ENCODE measurements at places on chromosomes 12 and 14.

DNA sequence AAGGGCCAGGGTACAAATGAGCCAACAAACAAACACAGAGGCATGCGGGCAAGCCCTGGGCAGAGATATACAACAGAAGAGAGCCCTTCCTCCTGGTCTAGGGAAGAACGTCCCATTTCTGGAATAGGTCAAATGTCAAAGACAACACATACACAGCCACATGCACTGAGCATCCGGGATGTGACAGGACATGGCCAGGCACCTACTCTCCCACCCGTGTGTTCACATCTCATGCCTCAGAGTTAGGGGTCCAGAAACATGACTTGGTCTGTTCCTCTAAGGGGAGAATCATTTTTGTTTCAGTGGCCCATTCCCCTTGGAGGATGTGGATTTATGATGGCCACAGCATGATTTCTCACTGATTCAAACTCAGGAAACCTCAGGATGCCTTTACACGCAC, 801 bp upstream of the ASB2 start:
- no peak for DNase-seq

DNA sequence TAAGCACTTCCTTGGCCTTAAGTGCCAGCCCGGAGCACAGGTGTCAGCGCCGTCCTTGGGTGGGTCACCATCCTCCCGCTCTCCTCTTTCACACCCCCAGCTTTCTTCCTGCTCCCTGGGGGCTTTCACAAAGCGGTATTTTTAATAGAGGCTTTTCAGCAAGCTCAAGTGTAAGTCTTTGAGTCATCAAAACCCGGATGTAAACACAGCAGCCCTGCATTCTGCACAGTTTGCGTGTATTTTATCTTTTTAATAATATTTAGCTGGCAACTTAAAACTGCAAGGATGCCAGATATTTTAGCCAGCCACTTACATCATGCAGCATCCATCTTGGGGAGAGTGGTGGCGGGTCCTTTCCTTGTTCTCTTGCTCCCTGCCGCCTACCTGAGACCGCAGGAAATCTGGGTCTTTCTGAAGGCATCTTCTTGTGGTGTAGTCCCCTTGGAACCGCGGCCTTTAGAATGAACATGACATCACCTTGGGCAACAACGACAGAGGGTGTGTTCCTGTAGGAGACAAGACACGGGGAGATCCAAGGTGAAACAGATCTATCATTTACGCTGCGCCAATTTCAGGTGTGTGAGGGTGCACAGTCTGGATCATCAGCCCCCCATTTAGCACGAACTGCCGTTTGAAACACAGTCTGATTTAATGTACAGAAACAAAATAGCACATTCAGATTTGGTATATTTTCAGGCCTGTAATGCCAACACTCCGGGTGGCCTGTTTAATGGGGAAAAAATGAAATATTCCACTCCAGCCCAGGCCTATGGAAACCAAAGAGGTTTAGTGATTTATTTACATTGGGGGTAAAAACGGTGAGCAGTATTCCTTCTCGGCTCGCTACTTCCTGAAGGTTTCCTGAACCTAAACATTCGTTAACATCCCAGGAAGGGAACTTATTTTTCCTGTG, 12.5 kb upstream of the IRF2BPL start:
- no peak for DNase-seq

- no peak for DNase-seq
Observed at GRCh38 chr12:88574278-88574677, 6.0 kb downstream of the KITLG start.

- no peak for DNase-seq
Observed at GRCh38 chr12:95859344-95859816, 628 bp downstream of the SNRPF start.

DNA sequence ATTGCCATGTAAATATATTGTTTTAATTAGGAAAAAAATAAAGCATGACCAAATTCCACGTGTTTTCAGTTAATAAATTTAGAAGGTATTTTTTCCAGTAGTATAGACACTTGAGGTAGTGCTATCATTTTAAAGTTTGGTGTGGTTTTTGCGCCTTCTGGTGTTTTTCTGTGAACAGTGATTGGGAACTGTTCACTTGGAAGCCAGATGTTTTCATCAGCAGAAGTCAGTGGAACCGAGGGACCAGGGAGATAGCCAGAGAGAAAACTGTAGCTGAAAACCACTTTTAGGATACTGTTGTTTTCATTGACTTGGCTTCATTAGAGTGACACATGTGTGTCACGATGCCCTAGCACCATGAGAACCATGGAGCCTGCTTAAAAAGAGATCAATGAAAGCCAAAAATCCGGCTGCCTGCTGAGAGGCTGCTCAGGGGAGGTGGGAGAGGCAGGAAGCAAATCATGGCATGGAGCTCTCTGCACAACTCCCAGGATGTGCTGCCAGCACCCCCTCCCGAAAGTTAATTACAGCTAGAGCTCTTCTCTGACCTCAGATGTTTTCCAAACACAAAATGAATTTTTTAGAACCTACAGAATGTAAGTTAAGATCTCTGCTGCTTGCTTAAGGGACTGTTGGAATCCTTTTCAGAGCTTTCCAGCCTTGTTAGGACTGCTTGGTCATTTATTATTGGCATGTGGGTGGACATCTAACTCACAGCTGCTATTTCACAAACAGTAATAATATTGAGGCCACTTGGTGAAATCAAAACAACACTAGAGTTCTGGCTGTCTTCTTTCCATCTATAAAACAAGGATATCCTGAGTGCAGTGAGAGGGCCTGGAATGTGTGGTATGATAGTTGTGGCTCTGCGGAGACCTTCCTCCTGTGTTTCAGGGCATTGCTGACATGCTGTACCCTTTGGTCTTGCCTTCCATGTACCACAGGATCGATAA, 192.3 kb downstream of the ANO4 start:
- DNase-seq = no peak

DNA sequence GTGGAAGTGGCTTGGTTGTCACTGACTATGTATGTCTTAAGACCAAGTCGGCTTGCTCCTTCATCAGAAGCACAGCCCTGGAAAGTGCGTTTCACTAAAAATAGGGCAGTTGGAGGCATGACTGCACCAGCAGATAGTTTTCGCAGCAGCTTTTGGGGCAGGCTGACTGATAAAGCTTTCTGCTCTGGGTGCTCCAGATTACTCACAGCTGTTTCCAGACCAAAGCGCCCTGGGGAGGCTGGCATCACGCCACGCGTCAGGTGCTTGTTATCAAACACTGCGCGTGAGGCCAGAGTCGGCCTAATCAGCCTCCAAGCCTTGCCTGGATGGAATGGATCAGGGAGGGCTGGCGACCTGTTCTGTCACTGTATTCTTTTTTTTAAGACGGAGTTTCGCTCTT, 13.3 kb upstream of the LRRC10 start:
- DNase-seq = no peak
